ENCODE measurements at places on chromosomes 12 and 14.

- DNase-seq: no peak
Observed at GRCh38 chr12:19288603-19289244, 150.6 kb upstream of the AEBP2 start.

GRCh38 chr12:45235087-45236025 lies 19.5 kb downstream of the ANO6 start:
- DNase-seq: no peak

GRCh38 chr14:100834082-100834793 lies 8.3 kb downstream of the MEG3 start:
- no peak for DNase-seq

- no peak for DNase-seq
Observed at GRCh38 chr14:57029620-57030253, 219.5 kb upstream of the OTX2 start.

GRCh38 chr14:65502676-65503124 lies 90.2 kb downstream of the FUT8 start:
- no peak for DNase-seq

DNA sequence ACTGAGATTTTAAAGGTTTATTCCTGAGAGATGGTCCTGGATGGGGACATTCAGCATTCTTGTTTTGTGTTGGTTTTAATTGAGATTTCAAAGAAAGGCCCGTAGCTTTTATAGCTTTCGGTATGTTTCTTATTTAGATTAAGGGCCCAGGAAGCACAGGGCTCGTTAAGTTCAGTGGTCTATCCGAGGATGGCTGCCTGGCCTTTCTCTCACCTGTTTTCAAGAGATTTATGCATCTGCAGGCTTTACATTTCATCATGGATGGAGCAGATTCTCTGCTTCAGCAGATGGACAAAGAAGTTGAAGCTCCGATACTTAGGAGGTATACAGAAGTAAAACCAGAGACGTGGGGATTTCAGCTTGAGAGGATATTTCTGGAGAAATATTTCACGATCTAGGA lies 16.0 kb downstream of the FZD10 start:
- DNase-seq: no peak

DNA sequence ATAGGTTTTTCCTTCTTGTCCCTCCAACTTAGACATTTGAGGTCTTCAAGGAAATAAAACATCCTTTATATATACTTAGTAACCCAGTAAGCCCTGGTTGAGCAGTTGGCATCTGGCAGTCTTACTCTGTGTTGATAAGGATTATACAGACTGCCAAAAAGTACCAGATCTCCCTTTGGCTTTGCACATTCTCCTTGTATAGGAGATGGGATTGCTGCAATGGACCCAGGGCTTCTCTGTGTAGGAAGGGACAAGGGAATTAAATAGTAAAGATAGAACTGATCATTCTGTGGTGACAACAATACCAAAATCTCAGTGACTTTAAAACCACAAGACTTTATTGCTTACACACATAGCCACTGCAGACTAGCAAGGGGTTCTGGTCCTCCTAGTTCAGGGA lies 180.1 kb upstream of the CCDC196 start:
- DNase-seq: no peak

DNA sequence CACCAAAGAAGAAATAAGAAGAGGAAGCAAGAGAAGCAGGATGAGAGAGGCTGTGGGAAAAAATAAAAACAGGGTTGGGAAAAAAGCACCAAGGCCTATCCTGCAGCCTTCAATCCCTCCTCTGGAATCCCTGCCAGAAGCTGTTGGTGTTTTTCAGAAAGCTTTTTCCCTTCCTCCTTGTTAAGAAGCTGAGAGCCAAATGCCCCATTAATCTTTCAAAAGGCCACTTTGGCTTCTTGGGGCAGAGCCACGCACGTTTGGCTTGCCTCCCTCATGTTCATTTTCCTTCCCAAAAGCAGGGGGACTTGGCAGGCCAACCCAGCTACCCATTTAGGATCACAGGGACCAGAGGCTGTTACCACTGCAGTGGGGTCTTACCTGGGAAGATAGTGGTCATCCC lies 365.3 kb downstream of the NUAK1 start:
- no peak for DNase-seq

GRCh38 chr14:28813810-28814209 lies 47.2 kb downstream of the FOXG1 start:
- no peak for DNase-seq

DNA sequence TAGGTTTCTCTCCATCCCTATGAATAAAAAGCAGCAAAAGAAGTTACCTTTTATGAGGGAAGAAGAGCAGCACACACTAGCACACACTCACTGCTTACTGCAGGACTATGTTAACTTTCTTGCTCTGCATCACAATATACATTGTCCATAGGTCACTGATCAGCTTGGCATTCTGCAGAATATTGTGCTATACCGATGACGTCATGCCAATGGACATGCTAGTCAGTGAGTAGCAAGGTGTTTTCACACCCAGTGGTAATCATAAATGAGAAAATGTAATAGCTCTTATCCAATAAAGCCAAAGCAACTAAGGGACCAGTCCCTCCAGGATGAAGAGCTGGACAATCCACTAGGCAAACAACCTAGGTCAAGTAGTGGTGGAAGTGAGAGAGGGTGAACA lies 16.7 kb upstream of the ZDHHC17 start:
- DNase-seq: no peak

DNA sequence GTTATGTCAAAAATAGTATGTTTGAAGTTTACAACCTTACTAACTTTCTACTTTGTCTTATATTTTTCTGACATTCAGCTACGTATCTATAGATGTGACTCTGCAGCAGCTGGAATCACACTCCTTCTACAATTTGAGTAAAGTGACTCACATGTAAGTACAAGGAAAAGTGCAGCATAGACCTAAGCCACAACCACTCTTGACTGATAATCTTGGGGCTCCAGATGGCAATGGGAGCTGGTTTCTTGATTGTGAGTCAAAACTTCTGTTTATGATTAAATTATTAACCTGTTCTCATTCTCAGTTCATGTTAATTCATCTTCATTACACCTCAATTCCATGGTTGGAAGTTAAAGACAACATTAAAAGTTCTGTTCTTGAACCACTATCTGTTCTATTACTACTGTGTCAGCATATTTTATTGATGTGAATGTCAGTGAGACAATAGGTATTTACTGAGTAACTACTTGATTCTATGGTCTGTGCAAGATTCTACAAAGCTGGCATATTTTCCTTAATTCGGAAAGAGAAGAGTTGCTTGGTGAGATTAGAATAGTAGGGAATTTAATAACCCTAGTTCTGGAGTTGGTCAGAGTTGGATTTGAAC lies 112.9 kb downstream of the TSHR start:
- no peak for DNase-seq

DNA sequence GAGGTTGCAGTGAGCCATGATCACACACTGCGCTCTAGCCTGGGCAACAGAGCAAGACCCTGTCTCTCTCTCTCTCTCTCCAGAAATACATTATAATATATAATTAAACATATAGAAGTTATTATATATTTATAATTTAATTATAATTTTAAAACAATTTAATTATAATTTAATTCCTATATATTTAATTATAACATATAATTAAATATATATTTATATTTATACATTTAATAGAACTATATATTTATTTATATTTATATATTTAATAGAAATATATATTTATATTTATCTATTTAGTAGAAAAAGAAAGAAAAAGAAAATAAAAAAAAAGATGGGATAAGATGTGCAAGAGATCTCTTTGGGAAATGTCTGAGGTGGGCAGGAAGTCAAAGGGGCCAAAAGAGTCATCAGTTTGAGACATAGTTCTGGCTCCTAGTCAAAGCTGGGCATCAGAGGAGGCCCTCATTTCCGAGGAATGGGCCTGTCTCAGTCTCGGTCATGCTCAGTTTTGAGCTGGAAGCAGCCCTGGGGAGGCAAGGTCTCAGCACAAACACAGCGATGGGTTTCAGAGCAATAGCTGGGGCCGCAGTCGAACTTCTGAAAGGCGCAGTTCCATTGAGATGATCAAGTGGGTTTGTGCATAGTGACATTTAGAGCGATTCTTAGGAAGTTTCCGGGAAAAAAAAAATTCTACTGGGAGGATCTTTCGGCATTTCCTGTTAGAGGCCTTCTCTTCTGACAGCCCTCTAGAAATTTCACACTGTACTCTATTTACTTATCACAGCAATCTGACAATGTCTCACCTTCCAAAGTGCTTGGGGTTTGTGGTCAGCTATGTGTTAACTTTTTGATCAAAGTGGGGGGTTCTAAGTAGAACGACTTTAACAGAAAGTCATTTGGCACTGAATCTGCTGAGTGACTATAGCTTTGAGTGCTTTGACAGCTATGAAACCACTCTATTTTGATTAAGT lies 58.7 kb upstream of the GZMB start:
- DNase-seq: peak; percentile 13

- DNase-seq: no peak
Observed at GRCh38 chr12:97306147-97306546, 156.5 kb upstream of the RMST start.

GRCh38 chr14:100965296-100965695 lies 61.8 kb upstream of the RTL1 start:
- DNase-seq: no peak

DNA sequence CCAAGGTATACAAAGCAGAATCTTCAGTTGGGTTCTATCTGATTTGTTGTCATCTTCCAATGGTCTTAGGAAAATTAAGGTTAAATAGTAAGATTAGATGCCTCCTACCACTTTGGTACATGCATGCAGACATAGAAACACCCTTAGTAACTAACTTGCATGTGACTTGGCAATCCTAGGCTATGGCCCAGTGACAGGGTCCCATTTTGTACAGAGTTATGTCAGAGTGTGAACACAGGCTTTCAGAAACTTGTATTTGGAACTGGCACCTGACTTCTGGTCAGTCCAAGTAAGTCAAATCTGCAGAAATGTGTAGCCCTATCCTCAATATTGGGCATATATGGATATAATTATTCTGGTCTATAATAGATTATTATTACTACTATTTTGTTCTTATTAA lies 53.1 kb downstream of the DAD1 start:
- no peak for DNase-seq

- no peak for DNase-seq
Observed at GRCh38 chr12:25257590-25258324, 7.0 kb upstream of the KRAS start.

- DNase-seq: no peak
Observed at GRCh38 chr14:63972323-63972932, 119.6 kb downstream of the SYNE2 start.

- no peak for DNase-seq
Observed at GRCh38 chr14:43247877-43248276, 1259.2 kb downstream of the FSCB start.

- no peak for DNase-seq
Observed at GRCh38 chr12:83700838-83701237, 1014.1 kb downstream of the TMTC2 start.

- DNase-seq: no peak
Observed at GRCh38 chr14:71444030-71444822, 488.0 kb upstream of the RGS6 start.

DNA sequence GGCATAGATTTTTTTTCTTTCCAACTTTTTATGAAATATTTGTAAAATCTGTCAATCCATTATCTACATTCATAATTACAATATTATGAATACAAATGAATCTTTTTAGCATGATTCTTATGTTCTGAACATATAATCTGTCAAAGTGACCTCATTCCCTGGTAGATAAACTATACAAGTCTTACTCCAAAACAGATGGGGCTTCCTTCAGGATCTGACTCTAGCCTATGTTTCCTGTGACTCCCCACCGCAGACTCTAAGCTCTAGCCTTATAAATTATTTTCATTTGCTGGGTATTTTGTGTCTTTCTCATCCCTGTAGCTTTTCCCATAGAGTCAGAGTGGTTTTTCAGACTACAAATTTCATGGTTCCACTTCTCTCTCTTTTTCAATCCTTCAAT lies 202.1 kb upstream of the KITLG start:
- no peak for DNase-seq

DNA sequence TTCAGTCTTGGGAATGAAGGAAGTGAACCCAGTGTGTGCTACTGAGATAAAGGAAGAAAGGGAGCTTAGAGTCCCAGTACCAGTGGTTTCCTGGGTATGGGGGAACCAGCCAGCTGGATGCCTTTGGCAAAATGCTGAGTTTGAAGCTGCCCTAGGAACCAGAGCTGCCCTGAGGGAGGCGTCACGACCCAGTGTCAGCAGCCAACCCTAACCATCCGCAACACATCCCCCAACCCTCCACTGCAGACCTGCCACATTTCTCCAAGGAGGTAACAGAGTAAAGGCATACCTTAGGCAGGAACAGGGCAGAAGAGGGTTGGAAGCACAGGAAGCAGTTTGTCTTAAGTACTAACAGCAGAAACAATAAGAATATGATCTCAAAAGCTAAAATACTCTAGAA lies 28.6 kb downstream of the PRDM4 start:
- DNase-seq: no peak

DNA sequence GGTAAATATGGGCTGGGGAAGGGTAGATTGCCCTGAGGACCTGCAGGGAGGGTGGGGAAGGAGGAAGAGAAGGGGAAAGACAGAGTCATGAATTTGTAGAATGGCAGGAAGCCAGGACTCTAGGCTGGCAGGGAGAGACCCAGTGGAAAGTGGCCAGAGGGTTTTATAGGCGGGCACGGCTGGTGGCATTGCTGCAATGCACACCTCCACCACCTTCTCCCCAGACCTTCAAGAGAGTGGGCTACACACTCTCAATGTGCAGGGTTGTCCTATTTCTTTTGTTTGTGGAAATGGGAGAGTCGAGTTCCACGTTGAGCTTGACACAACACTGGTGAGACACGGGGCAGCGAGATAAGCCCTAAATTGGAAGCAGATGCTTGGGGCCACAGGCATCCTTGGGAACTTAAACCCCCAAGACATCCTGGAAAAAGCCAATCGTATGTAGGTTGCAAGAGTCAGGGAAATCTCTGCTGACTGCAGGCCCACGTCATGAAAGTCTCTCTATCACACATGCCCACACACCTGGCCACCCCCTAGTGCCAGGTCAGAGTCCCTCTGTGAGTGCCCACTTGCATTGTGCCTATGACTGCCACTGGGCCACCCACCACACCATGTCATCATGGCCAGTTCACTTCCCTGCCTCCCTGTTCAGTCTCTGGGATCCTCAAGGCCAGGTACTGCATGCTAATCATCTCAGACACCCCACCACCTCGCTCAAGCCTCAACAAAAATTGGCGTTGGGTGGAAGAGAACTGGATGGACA lies 38.0 kb upstream of the BDKRB2 start:
- DNase-seq: no peak

DNA sequence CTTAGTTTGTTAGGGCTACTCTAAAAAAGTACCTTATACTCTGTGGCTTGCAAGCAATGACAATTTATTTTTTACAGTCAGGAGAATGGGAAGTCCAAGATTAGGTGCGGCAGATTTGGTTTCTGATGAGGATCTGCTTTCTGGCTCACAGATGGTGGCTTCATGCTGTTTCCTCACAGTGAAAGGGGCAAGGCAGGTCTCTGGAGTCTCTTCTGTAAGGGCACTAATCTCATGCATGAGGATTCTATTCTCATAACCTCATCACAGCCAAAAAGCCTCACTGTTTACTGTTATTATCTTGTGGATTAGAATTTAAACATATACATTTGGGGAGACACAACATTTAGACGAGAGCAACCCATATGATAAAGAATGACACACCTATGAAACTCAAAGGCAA lies 1957.4 kb upstream of the SEL1L start:
- no peak for DNase-seq

- DNase-seq: peak; percentile 4
Observed at GRCh38 chr14:73457041-73457923, 1.1 kb downstream of the NUMB start.

- DNase-seq: no peak
Observed at GRCh38 chr14:77638771-77639171, 22.3 kb upstream of the SPTLC2 start.

Measured in activated T-helper 1 cell treated with anti-CD3 and anti-CD28 coated beads, Interleukin-2, amount 50 U/mL, for 16 hours (primary cell).